Activated CD8-positive, alpha-beta memory T cell treated with anti-CD3 and anti-CD28 coated beads, Interleukin-2, amount 10 ng/mL, durations not matched to agents 7 days and 5 days (primary cell): ENCODE measurements at places on chromosomes 2 and 18. TPM values are rescaled to one million over a fixed set of nuclear protein-coding genes. Genes with fewer than 3 reads are reported as not detected.
A peak's percentile ranks its signal among the peaks of the same experiment; 100 is the strongest.

Gene PLA2R1
- not detected for total RNA-seq

DNA sequence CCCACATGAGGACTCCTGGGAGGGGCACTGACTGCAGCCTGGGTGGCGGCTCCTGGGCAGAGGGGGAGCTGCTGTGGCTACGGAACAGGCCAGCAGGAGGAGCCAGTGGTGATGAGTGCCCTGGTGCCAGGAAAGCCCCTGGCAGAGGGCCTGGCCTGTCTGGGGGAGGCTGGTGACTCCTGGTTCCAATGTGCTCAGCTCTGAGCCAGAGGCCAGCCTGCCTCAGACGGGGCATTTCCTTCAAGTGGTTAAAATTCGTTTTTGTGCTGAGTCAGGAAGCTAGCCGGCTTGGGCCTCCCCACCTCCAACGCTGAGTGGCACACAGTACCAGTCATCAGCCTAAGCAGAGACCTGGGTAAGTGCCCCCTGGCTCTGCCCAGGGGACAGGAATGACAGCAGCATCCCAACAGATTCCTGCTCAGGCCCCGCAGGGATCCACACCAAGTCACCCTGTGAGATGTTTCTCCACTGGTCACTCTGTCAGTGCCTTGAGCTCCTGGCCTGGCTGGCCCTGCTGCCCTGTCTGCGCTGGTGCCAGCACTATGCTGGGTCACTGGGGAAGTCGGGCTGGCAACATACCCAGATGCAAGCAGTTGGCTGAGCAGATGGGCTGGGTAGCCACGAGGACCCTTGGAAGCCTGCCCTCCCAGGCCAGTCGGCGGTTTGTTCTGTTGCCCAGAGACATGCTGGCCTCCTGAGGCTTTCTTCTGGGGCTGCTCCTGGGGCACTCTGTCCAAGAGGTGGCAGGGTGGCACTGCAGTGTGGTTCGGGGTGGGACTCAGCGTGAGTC is 7.1 kb upstream of the KLF11 start:
- no peak overlapping the region for H3K27ac ChIP-seq
- no peak overlapping the region for H3K4me3 ChIP-seq
- H3K4me1 ChIP-seq, result peaks cover 9% of the 10 kb centered on the region
- no peaks in the 10 kb centered on the region for H3K36me3 ChIP-seq
- H3K27me3 ChIP-seq, result peaks cover 8% of the 10 kb centered on the region
- no peak for DNase-seq

GRCh38 chr18:54812885-54813284 is 15.4 kb upstream of the RAB27B start:
- no peak overlapping the region for H3K27ac ChIP-seq
- no peaks in the 10 kb centered on the region for H3K36me3 ChIP-seq
- H3K27me3 ChIP-seq, result peaks cover 36% of the 10 kb centered on the region
- DNase-seq, result peak; percentile 72
- H3K4me1 ChIP-seq, result peaks cover 19% of the 10 kb centered on the region

Gene TMEM17
- total RNA-seq, result 0.26 TPM

DNA sequence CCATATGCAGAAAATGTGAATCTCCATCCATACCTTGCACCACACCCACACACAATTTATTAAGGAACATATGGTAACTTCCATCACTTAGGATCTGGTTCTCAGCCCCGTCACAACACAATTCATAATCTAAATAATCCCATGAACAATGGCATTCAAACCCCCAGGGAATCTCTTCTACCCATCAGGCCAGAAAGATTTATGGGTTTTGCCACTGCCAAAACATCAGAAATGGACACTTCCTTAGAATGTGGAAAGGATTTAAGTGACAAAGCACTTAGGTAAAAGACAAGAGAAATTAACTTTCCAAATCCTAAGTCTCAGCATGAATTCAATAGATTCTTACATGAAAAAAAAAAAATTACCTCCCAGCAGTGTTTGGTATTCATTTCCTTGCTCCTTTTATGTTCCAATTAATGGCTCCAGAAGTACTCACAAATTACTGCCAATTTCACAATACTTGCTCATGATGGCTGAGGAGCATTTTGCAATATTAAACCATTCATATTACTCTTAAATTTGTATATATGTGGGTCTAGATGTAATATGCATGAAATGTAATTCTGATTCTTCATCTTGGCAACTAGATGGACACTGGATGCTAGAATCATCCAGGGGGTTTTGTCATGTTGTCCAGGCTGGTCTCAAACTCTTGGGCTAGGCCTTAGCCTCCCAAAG is 56.5 kb upstream of the TMEM247 start:
- H3K4me1 ChIP-seq, result peaks cover 3% of the 10 kb centered on the region
- no peak overlapping the region for H3K27ac ChIP-seq
- no peak for DNase-seq
- H3K27me3 ChIP-seq, result no peaks in the 10 kb centered on the region

DNA sequence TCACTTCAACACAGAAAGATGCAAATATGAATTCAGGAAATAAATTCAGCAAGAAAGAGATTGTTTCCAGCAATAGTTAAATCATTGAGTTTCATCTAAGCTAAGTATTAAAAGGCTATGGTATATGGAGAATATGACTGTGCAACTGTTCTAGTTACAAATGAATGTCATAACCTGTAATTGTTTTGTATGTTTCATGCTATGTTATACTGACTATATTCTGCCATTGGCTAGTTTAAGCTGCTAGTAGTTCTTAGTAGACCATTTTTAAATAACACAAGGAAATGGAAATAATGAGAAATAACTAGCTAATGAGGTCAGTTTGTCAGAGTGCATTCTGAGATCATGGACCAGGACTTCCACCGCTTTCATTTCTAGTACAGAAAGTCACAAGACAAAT is 1154.9 kb upstream of the TMEFF2 start:
- no peak for DNase-seq
- no peak overlapping the region for H3K27ac ChIP-seq
- H3K27me3 ChIP-seq, result no peaks in the 10 kb centered on the region
- no peaks in the 10 kb centered on the region for H3K36me3 ChIP-seq
- peaks cover 2% of the 10 kb centered on the region for H3K4me1 ChIP-seq
- no peak overlapping the region for H3K4me3 ChIP-seq

Gene TMEM178A
- total RNA-seq, result not detected

Gene RGPD5
- total RNA-seq, result 20.2 TPM

Gene CFAP65
- total RNA-seq, result not detected

Gene AMER3
- not detected for total RNA-seq

DNA sequence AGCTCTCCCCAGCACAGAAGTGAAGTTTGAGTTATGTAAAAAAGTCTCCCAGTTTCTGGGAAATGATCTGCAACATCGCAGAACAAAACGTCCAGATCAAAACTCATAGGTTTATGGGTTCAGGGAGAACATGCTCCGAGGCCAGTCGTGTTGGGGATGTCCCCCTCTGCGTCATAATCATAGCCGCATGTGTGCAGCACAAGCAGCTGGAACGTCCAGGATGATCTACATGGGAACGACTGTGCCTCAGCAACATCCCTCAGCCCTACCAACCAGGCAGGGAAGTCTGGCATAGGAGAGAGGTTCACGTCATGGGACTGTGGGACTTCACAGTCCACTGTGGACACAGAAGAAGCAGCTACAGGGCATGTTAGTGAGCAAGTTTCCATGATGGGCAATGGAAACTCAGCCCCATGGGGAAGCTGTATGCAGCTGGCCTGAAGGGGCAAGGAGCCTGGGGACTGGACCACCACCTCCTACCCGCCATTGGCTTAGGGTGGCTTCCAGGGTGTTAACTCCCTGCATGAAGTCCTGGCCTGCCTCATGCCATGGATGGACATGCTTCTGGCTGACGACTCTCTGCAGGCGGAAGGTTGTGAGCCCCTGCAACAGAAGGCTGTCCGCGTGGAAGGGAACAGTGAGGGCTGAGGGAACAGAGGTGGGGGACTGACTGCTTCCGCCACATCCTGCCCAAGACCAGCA is 96.9 kb downstream of the COPS8 start:
- H3K4me1 ChIP-seq, result no peaks in the 10 kb centered on the region
- H3K4me3 ChIP-seq, result no peak overlapping the region
- no peak for DNase-seq
- peaks cover 39% of the 10 kb centered on the region for H3K27me3 ChIP-seq
- no peak overlapping the region for H3K27ac ChIP-seq

DNA sequence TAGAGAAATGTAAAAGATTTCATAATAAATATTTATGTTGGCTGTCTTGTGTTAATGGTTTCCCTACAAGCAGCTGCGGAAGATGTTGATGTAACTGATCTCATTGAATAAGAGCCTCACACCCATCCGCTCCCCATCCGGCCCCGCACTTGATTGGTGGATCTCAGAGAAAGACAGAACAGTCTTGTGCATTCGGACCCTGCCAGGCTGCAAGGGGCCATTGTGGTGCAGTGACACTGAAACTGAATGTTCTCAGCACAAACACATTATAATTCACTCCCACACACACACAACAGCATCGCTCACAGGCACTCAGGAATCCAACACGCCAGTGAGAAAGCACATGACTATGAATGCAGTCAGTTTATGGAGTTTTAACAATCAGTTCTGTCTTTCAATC is 47.8 kb downstream of the PRELID3A start:
- no peak for DNase-seq
- no peaks in the 10 kb centered on the region for H3K4me1 ChIP-seq
- no peaks in the 10 kb centered on the region for H3K27me3 ChIP-seq
- H3K27ac ChIP-seq, result no peak overlapping the region

DNA sequence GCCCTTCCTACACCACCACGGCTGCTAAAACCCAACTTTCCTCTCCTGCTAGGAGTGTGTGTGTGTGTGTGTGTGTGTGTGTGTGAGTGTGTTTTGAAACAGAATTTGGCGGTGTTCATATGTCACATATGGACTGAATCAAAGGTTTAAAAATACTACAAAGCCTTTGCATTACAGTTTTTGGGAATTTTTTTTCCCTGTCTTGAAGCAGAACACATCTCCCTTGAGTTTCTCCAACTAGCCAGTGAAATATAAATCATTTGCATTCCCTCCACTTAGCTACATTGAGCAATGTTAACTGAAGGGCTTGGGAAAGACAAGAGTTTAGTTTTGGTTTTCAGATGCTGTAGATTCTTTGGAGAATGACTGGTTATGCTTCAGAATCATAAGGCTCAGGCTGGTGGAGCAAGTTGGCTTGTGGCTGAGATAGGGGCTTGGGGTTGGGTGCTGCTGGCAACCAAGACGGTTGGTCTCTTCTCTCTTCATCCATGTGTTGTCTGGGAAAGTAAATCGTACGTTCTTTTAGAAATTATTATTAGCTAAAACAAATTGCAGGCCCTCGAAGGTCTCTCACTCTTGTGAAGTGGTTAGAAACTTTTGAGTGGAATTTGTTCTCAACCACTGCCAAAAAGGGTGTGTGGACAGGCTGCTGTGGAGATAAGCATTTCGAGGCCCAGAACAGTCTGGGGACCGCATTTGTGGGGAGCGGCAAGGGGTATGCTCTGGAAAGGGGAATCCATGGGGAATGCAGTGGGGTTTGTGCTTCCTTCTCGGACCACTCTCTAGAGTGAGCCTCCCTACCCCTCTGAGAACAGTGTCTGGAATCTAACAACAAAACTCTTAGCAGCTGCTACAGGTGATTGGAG is 1.4 kb downstream of the NRP2 start:
- H3K36me3 ChIP-seq, result no peaks in the 10 kb centered on the region
- H3K27ac ChIP-seq, result no peak overlapping the region
- DNase-seq, result no peak
- peaks cover 14% of the 10 kb centered on the region for H3K4me1 ChIP-seq

- no peak overlapping the region for H3K4me3 ChIP-seq
- H3K36me3 ChIP-seq, result peaks cover 35% of the 10 kb centered on the region
- DNase-seq, result no peak
- peaks cover 13% of the 10 kb centered on the region for H3K4me1 ChIP-seq
- no peaks in the 10 kb centered on the region for H3K27me3 ChIP-seq
- H3K27ac ChIP-seq, result peak overlapping the region; percentile 61
Observed at GRCh38 chr2:195686564-195686963, 29.5 kb downstream of the SLC39A10 start.

DNA sequence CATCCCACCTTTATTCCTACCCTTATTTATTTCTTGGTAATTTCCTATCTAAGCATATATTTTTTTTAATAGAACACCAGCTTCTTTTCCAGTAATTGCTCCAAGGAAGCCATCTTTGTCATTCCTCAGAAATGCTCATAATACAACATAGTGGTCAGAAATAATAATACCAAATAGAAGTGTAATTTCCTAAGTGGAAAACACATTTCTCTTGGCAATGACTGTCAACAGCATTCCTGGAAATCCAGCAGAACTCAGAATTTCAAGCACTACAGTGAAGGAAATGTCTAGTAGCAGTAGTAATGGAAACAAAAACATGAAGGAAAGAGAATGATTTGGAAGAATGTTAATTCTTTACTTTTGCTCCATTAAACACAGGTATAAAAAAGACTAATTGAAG is 56.6 kb downstream of the GDF7 start:
- H3K27me3 ChIP-seq, result no peaks in the 10 kb centered on the region
- no peak overlapping the region for H3K4me3 ChIP-seq
- H3K36me3 ChIP-seq, result peaks cover 35% of the 10 kb centered on the region
- no peaks in the 10 kb centered on the region for H3K4me1 ChIP-seq

Gene CCDC85A
- not detected for total RNA-seq

Gene SP100
- total RNA-seq, result 385 TPM

Gene MDH1B
- total RNA-seq, result 0.32 TPM

DNA sequence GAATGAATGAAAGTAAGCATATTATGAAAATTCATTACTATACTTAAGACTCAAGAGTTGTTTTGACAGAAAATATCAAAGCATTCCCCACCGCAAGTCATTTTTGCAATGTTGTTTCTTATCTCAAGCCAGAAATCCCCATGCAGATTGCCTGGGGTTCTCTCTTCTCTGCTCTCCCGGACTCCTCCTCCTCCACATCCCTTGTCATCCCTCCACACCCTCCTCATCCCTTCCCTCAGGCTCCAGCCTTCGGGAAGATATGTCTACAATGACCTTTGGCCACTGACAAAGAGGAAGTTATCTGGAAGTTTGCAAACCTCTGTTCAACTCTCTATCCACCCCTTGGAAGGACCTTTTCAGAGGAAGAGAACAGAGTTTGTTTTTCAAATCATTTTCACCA is 11.9 kb downstream of the TFCP2L1 start:
- H3K4me1 ChIP-seq, result no peaks in the 10 kb centered on the region
- no peak for DNase-seq
- peaks cover 9% of the 10 kb centered on the region for H3K27me3 ChIP-seq
- no peaks in the 10 kb centered on the region for H3K36me3 ChIP-seq
- no peak overlapping the region for H3K4me3 ChIP-seq
- H3K27ac ChIP-seq, result no peak overlapping the region

GRCh38 chr2:48272199-48272598 is 257.8 kb upstream of the STON1 start:
- no peaks in the 10 kb centered on the region for H3K27me3 ChIP-seq
- H3K4me1 ChIP-seq, result peaks cover 16% of the 10 kb centered on the region
- H3K4me3 ChIP-seq, result no peak overlapping the region
- H3K36me3 ChIP-seq, result no peaks in the 10 kb centered on the region

- H3K4me3 ChIP-seq, result no peak overlapping the region
- no peak for DNase-seq
- no peak overlapping the region for H3K27ac ChIP-seq
- no peaks in the 10 kb centered on the region for H3K4me1 ChIP-seq
Observed at GRCh38 chr2:19569300-19569791, 210.9 kb upstream of the OSR1 start.

Gene CCDC93
- total RNA-seq, result 42.0 TPM
